COR-L47 (cell line): ENCODE measurements at places on chromosomes 11 and 22.
A peak's percentile ranks its signal among the peaks of the same experiment; 100 is the strongest.

DNA sequence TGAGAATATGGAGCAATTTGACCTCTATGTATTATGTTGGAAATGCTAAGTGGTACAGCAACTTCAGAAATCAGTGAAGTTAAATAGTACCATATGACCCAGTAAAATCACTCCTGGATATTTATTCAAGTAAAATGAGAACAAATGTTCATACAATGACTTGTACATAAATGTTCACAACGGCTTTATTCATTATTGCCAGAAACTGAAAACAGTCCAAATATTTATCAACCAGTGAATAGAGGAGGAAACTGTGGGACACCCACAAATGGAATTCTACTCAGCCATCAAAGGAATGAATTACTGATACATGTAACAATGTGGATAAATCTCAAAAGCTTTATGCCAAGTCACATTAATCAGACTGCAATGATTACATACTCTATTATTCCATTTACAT lies 416.3 kb downstream of the AASDHPPT start:
- DNase-seq: no peak

- DNase-seq: no peak
These were observed 790.0 kb upstream of the KIRREL3 start for GRCh38 chr11:127790592-127790991.

DNA sequence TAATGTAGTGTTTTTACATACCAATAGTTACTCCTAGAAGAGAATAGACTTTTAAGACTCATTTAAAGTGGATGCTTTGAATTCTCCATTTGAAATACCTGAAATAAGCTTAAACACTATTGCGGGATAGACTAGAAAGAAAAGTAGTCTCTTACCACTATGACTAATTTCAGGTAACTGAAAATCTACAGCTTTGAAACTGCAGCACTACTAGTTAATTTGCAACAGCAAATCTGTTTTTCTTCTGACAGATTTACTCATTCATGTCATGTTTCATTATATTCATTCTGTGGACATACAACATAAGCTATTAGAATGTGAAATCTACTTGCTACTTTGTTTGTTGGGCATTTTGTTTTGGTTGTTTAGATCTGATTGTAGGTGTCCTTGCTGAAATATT lies 153.6 kb downstream of the MAML2 start:
- DNase-seq: no peak

GRCh38 chr11:45188127-45188526 lies 41.7 kb downstream of the PRDM11 start:
- DNase-seq: no peak

GRCh38 chr22:28029201-28029948 lies 110.3 kb upstream of the PITPNB start:
- peak; percentile 95 for DNase-seq

- peak; percentile 18 for DNase-seq
These were observed 29.0 kb upstream of the API5 start for GRCh38 chr11:43282607-43283440.

- no peak for DNase-seq
These were observed 106.7 kb downstream of the CCDC81 start for GRCh38 chr11:86481399-86481798.

GRCh38 chr22:48579928-48580309 lies 1247.8 kb downstream of the BRD1 start:
- DNase-seq: no peak

- no peak for DNase-seq
These were observed 22.3 kb downstream of the DDX6 start for GRCh38 chr11:118768690-118769089.

GRCh38 chr11:95682552-95682951 lies 107.0 kb downstream of the FAM76B start:
- no peak for DNase-seq

DNA sequence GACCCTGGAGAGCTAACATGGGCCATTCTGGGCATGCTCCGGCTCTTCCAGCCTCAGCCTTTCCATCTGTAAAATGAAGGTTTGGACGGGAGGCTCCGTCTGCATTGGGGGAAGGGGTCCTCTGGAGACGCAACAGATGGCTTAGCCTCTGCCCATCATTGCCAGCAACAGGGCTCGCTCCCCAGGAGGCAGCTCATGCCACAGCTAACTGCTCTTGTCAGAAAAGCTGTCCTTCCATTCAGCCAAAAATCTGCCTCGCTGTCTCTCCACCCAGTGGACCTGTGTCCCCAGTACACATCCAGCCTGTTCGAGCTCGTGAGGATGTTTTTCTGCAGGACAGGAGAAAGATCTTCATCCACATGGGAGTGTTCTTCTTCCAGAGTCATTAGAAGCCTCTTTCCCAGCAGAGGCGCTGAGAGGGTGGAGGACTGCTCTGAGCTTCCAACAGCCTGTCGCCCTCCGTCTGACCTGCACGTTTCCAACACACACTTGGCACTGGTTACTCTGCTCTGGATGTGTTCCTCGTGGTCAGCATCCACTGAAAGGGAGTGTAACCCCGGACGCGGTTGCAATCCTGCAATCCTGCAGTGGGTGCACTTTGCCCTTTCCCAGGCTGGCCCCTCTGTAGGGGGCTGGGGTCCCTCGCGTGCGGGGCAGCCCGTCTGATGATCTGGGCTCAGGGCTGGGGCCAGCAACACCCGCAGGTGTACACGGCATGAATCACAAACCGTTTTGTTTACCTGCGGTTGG lies 1340.9 kb downstream of the TBC1D22A start:
- DNase-seq: no peak

DNA sequence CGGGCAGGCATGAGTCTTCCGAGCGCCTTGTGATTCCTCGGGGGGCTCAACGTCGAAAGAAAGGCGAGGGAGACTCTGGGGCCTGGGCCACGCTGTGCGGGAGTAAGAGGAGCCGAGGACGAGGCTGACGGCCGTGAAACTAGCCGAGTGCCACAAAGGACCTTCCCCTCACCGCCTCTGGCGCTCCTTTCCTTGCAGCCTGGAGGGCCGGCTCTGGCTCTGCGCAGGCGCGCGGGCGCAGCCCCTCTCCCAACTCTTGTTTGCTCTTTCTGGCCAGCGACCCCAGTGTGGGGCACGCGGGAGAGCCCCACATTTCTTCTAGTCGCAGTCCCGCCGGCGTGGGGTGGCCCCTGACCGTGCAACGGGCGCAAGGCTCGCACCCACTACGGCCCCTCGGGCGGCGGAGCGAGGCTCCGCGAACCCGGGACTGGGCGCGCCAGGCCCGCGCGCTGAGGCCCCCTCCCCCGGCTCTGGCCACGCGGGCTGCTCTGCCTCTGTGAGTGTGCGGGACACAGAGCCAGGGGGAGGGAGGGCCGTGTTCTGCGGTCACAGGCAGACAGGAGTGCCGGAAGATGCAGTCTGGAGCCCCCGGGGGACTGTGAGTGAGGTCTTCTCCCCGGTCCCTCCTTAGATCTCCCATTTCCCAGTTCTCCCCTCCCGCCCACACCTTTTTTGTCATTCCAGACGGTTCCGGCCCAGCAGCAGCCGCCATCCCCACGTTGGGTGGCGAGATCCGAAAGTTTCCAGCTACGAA lies 1.0 kb upstream of the TOB2 start:
- peak; percentile 57 for DNase-seq

- DNase-seq: no peak
These were observed 44.7 kb downstream of the CSTF3 start for GRCh38 chr11:33116535-33116934.
